NT2/D1 (cell line): ENCODE measurements at places on chromosomes 5 and 9.

DNA sequence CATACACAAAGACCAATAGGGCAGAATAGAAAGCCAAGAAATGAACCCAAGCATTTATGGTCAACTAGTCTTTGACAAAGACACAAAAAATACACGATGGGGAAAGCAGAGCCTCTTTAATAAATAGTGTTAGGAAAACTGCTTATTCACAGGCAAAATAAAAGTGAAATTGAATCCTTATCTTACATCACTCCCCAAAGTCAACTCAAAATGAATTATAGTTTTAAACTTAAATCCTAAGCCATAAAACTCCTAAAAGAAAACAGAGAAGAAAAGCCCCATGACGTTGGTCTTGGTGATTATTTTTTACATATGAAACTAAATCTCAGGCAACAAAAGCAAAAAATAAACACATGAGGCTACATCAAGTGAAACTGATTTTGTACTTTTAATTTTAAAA lies 46.8 kb downstream of the CHSY3 start:
- no peak for DNase-seq

DNA sequence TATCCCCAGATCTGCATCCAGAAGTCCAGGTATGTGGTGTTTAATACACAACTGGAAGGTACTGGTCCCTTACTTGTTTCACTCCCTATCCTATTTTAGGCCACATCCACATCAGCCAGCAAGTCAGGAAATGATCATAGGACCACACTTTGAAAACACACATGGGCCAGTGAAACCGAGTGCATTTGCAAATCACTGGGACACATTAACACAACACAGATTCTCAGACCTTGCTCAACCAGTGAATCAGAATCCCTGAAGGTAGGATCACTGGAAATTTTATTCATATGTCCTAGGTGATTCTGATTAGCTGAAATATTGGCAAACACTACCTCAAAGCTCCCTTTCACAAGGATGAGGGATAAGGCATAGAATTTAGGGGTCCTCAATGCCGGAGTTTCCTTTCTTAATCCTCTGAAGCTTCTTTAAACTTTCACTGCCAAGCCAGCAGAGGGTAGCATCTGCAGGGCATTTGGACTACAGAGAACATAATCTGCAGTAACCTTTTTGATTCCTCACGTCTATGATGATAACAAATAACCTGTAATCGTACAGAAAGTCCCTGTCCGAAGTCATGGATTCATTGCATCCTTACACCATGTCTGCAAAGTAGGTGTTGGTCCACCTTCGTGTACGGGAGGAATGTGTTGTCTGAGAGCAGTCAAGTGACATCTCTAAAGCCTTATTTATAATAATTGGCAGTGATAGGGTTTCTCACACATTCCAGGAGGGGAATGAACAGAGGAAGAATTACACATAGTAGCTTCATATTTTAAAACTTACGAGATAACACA lies 11.0 kb upstream of the ABLIM3 start:
- no peak for DNase-seq

- no peak for DNase-seq
These were observed 168.5 kb upstream of the TARS1 start for GRCh38 chr5:33272288-33272687.

GRCh38 chr9:137592767-137593166 lies 2.5 kb upstream of the ZMYND19 start:
- DNase-seq, result no peak

DNA sequence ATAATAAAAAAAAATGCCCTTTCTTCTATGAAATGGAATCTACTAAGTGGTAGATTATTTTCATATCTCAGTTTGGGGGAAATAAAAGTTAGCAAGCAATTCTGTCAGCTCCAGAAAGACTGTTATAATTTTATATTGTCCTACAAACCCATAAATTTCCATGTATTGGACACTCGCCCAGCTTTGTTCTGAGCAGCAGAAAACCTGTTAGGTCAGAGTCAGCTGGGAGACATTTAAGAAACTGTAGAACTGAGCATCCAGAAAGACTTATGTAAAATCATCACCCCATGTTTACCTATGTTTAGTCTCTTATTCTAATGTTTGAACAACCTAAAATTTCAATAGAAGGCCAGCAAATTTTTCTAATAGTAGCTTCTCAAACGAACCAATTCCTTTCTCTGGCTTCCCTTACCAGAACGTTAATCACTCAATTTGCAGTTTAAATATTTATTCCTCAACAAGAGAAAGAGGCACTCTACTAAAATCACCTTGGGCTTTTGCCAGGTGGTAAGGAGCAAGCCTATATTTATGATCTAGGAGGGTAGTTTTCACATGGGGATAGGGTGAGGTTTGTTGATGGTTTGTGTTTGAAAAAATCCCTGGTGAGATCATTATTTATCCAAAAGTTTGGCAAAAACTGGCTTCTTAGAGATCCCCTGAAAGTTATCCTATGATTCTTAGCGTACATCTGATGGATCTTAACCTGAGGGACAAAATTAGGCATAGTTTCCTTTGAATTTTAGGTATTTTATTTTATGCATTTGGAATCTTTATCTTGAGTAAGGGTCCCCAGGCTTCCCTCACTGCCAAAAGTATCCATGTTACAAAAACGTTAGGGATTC lies 34.4 kb downstream of the MACROH2A1 start:
- DNase-seq, result no peak

- DNase-seq, result no peak
These were observed 314.5 kb downstream of the ADGRV1 start for GRCh38 chr5:90873033-90873517.

- DNase-seq, result no peak
These were observed 148.2 kb downstream of the COX7C start for GRCh38 chr5:86765778-86766502.

DNA sequence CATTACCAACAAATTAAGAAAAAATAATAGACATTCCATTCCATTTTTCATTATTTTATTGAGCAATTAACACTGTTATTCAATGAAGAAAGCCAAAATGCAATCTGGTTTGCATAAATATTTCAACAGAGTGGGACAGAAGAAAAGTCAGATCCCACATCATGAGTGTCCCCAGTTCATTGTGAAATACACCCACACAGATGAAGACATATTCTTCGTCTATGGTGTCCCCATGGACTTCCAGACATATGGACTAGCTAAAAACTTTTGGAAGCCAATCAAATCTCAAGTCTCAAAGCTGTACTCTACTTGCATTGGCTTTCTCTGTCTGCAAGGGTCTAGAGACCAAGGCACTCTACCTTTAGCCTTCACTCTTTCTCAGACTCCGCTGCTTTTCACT lies 194.3 kb downstream of the SEMA5A start:
- no peak for DNase-seq

- DNase-seq, result no peak
These were observed 101.7 kb downstream of the ZNF354C start for GRCh38 chr5:179161901-179162300.
